ENCODE measurements at places on chromosomes 16 and 17.

GRCh38 chr16:168424-168823 lies 2.6 kb downstream of the HBM start:
- no peak for DNase-seq

DNA sequence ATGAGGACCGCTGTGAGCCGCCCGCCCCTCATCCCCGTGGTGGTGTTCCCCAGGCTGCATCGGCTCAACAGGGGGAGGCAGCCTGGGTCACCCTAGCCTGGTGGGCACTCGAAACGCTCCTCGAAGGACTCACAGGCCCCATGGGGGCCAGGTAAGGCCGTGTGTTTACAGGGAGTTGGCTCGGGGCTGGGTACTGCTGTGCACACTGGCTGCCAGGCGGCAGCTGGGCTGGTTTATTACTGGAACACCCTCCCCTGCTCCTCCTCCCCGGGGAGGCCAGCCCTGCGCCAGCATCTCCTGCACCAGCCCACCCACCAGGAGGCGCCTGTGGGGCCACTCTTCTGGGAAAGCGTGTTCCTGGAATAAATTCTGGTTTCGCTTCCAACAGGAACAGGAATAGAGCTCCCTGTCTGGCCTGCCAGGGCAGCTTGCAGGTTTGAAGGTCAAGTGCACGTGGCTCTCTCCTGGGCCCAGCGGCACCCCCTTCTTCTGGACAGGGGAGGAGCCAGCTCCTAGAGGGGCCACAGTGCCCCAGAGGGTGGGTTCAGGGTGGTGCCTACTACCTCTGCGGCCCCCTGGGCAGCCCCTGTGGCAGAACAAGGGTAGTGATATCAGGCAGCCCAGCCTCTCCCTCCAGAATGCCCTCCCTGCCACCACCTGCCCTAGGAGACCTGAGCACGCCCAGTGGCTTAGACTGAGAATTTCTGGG lies 11.3 kb downstream of the MCRIP1 start:
- peak; percentile 4 for DNase-seq

- DNase-seq, result no peak
These were observed 20.7 kb upstream of the IL21R start for GRCh38 chr16:27381236-27381635.

DNA sequence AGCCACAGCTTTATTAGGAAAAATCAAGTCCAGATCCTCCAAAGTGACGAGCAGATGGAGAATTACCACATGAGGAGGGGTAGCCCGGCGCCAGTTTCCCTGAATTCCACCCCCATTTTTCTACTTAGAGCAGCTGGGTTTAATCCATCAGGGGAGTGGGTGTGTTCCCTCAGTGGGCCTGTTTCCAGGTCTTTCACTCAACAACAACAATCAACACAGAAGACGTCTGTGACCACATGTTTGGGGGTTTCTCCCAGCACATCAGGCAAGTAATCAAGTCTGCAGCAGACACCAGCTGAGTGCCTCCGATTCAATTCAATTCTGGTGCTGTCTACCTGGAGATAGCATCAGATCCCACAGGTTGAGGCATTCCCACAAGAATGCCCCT lies 6.8 kb downstream of the SLC6A2 start:
- no peak for DNase-seq

- peak; percentile 64 for DNase-seq
These were observed 11.4 kb downstream of the CTNS start for GRCh38 chr17:3647769-3648555.

- DNase-seq, result no peak
These were observed 22.9 kb downstream of the CLUH start for GRCh38 chr17:2688351-2689342.

DNA sequence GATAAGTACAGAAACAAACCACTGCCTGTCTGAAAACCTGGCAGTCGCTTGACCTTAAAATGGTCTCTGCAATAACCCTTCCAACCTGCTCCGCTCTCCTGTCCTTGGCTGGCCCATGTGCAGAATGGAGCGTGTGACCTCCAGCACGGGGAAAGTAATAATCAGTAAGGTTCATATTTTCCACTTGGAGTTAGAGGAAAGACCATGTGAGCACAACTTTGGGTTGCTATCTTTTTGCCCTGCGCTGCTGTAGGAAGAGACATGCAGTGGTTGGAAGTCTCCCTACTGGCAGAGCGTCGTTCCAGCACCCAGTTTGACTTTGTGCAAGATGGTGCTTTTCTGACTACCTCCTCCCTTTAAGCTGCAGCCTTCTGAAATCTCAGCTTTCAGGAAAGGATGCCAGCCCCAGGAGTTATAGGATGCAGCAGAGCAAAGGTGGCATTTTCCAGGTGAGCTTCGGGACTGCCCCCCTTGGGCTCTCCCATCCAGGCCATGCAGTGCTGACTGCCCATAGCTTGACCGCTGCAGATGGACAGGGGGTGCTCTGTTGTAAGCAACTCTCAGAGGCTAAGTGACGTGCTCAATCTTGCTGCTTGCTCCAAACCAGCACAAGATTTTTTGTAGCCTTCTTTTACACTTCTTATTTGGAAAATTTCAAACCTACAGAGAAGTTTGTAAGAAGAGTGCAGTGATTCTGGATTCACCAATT lies 110.7 kb upstream of the NOL11 start:
- no peak for DNase-seq

DNA sequence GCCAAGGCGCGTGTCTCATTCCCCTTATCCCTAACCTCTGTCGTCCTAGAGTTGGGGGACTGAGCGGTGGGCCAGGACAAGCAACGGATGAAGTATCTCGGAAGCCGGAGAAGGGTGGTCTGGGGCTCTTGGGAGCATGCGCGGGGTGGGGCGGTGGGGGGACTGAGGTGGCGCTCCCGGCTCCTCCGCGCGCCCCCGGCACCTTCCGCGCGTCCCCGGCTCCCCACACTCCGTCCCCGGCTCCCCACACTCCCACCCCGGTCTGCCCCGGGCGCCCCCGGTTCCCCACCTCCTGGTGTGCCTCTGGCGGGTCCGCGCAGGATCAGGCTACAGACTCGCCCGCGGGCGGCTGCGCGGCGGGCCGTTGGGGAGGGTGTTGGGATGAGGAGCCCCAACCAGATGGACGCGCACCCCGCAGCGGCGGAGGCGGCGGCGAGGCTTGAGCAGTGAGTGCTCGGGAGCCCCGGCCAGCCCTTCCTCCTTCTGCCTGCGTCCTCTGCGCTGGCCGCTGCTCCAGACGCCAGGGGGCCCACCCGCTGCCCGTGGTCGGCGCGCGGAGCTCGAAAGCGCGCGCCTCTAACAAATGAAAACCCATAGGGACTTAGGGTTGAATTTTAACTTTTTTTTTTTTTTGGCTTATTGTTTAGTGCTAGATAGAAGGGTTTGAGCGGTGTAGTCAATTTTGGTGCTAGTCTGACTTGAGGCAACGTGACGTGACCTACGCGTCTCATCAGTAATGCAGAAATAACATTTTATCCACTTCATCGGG lies 5.6 kb upstream of the CRYM start:
- DNase-seq, result no peak

GRCh38 chr17:42276609-42277341 lies 584 bp upstream of the STAT5B start:
- DNase-seq, result no peak

- DNase-seq, result no peak
These were observed 29.1 kb downstream of the CRHR1 start for GRCh38 chr17:45813048-45813725.

GRCh38 chr17:7289256-7290032 lies 5.0 kb downstream of the YBX2 start:
- no peak for DNase-seq

DNA sequence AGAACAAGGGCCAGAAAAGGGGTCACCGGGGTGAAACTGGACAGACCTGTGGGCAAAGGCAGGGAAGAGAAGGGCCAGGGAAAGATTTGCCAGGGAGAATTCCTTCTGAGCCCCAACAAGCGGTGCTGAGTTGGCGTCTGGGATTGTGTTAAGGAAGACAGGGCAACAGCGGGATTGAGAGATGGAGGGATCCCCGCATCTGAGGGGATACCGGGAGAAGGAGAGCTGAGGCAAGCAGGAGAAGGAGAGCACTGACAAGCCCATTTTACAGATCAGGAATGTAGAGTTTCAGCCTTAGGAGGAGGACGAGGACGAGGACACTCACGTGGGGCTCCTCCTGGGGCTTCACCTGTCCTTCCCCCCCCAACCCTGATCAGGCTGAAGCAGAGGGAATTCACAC lies 998 bp upstream of the ABCC3 start:
- no peak for DNase-seq

- no peak for DNase-seq
These were observed 77.2 kb downstream of the FTO start for GRCh38 chr16:53781023-53781605.

DNA sequence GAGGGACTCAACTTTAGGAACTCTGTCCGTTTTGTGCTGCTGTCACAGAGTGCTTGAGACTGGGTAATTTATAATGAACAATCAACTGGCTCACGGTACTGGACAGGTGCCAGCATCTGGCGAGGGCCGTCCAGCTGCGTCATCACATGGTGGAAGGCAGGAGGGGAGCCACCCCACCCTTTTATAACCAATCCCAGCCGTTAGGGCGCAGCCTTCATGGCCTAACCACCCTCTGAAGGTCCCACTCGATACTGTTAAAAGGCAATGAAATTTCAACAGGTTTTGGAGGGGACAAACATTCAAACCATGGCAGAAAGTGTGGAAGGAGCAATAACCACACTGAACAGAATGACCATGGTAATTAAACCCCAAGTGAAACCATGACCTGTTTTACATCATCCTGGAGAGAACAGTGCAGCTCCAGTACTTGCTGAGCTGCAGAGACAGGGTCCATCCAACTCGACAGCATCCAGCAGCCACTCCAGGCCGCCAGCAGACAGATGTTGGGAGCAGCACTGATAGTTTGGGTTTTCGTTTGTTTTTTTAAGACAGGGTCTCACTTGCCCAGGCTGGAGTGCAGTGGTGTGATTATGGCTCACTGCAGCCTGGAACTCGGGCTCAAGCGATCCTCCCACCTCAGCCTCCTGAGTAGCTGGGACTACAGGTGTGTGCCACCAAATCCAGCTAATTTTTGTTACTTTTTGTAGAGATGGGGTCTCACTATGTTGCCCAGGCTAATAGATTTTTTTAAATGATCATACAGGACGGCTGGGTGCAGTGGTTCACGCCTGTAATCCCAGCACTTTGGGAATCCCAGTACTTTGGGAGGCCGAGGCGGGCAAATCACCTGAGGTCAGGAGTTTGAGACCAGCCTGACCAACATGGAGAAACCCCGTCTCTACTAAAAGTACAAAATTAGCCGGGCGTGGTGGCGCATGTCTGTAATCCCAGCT lies 11.0 kb downstream of the CHMP6 start:
- no peak for DNase-seq

DNA sequence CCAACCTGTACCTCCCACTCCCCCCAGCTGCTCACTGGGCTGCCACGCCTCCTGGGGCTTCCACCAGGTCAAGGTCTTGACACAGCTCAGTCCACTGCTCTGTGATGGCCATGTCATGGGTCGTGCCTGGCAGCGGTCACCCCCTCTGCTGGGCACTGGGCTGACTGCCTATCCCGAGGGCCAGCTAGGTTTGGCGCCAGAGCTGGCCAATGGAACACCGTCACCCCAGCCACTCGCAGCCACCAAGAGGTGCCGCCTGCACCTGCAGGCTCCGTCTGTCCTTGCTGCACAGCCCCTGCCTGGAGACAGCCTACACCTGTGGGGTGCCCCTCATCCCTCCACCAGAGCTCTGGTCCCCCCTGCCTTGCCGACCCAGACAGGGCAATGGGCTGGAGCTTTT lies 4.5 kb upstream of the RAB40C start:
- no peak for DNase-seq

DNA sequence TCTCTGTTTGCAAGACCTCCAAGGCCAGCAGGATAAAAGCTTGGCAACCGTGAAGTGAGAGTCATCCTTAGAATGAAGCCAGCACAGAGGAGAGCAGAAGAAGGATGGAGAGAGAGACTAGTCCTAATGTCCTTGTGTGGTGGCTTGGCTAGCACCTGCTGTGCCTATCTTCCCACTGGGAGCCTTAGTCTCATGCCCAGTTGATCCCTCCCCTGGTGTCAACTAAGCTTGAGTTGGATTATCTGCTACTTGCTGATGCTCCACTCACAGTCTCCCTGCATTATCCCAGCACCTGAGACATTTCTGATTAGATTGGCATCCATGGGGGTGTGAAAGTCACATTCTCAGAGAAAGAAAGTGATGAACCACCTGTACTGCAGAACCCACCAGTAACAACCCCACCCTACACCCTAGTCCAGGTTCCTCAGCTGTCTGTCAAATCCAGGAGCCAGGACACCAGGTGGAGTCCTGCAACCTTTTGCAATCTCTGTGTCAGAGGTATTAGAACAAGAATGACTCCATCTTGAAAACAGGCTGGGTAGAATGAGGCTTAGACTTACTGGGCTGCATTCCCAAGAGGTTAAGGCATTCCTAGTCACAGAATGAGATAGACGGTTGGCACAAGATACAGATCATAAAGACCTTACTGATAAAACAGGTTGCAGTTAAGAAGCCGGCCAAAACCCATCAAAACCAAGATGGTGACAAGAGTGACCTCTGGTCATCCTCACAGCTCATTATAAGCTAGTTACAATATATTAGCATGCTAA lies 460.2 kb upstream of the C16orf82 start:
- no peak for DNase-seq

GRCh38 chr17:20979792-20980083 lies 63.1 kb downstream of the USP22 start:
- DNase-seq, result no peak

DNA sequence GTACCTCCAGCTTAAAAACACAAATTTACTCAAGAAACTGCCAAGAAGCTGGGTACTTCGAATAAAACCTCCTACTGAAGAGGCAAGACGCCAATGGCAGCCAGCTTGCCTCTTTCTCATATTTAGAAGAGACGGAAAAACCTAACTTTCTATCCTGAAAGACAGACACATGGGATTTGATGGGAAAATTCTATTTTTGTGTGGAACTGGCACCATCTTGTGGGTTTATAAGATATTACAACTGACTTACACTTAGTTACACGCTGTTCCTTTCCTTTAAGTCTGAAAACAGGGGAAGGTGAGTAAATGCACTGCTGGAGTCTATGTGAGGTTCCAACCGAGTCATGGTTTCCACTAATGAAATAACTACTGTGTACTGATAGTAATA lies 10.3 kb downstream of the ZNF18 start:
- DNase-seq, result no peak

DNA sequence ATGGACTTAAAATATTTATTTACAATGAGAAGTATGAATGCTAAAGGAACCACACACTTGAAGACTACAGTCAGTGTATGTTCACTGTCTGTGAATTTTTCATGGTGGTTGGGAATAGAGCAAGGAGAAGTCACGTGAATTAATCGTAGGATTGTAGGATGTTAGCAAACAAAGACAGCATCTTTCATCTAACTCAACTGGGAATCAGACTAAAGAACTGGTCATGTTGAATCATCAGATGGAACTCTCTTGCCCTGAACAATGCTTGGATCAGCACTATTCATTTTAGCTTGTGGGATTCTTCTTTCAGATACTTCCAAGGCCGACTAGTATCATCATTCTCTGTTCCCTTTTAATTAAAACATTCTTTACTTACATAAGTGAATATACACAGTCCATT lies 18.1 kb downstream of the KCNJ2 start:
- no peak for DNase-seq

GRCh38 chr17:19254651-19255050 lies 17.5 kb downstream of the EPN2 start:
- DNase-seq, result no peak

GRCh38 chr16:27620541-27620940 lies 70.6 kb downstream of the KATNIP start:
- DNase-seq, result no peak

- DNase-seq, result no peak
These were observed 9.5 kb downstream of the HSD17B2 start for GRCh38 chr16:82044585-82044911.

Measured in hippocampal formation (tissue), 2 donors.